HFF-Myc (cell line): ENCODE measurements at places on chromosomes 1 and 21.

GRCh38 chr1:245200146-245200545, 45.4 kb downstream of the KIF26B start:
- no peak for DNase-seq

- DNase-seq = no peak
These were observed at the start of gene PTPRC for GRCh38 chr1:198638894-198639635. TSS of gene PTPRC (plus strand) at chr1:198639040. CDS start at chr1:198639269, 229 bp downstream.

- DNase-seq = no peak
These were observed 8.5 kb downstream of the SSR2 start for GRCh38 chr1:156012051-156012817.

GRCh38 chr1:63316984-63317816, 5.2 kb upstream of the FOXD3 start:
- DNase-seq = peak; percentile 9

DNA sequence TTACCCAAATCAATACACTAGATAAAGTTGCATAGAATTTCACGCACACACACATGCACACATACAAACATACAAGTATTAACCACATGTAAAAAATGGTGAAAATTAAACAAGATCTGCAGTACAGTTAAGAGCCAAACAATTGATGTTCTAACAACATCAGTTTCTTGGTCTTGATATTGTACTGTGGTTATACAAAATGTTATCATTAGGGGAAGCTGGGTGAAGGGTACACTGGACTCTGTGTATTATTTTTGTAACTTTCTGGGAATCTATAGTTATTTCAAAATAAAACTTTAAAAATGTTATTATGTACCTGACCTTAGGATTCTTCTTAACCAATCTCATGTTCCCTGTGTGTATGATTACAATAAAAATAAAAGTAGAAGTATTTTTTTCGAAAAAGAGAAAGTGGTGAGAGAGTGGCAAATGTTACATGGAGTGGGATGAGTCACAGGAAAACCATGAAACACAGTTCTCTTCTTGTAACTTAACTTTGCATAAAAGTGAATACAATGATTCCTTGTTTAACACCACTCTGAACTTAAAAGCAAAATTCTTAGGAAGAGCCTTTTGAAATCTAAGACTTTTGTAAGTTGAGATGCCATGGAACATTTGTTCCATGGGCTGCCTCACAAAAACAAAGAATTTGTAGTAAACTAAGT, 101.6 kb upstream of the RUNX1 start:
- DNase-seq = no peak

DNA sequence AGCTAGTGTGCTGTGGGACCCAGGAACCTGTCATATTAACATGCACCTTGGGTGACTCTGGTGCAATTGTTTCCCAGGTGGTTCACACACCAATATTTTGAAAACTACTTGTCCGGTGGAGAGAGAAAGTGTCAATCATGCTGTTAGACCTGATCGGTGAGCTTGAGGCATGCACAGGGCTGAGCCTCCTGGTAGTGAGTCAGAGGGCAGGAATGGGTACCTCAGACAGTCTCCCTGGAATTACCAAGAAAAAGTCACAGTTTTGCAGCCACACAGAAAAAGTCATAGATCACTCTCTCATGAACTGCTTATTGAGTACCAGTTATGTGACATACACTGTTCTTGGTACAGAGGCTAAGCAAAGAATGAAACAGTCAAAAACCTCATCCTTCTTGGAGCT, 140.1 kb upstream of the NFIA start:
- no peak for DNase-seq
